ENCODE measurements at places on chromosomes 4 and X.

GRCh38 chr4:151408630-151409469, at the start of gene FHIP1A:
FHIP1A (plus strand) TSS chr4:151409176; CDS start chr4:151566260, 157,084 bp downstream.
- DNase-seq: peak; percentile 65

DNA sequence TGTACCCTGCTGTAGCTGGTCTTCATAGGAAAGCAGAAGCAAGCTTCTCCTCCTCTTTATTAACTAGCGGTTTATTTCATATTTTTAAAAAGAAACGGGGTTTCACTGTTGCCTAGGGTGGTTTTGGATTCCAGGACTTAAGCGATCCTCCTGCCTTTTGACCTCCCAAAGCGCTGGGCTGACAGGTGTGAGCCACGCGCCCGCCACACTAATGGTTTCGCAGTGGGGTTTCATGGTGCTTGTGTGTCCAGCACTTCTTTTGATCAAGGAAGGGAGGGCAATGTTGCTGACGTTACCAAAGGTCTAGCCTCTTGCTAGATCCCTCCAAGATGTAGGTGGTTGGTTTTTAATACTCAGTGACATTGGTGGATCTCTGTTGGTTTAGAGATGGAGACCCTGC, 1.4 kb downstream of the MAEA start:
- no peak for DNase-seq

- DNase-seq: no peak
These were observed 37.0 kb upstream of the NSG1 start for GRCh38 chr4:4349867-4350266.

DNA sequence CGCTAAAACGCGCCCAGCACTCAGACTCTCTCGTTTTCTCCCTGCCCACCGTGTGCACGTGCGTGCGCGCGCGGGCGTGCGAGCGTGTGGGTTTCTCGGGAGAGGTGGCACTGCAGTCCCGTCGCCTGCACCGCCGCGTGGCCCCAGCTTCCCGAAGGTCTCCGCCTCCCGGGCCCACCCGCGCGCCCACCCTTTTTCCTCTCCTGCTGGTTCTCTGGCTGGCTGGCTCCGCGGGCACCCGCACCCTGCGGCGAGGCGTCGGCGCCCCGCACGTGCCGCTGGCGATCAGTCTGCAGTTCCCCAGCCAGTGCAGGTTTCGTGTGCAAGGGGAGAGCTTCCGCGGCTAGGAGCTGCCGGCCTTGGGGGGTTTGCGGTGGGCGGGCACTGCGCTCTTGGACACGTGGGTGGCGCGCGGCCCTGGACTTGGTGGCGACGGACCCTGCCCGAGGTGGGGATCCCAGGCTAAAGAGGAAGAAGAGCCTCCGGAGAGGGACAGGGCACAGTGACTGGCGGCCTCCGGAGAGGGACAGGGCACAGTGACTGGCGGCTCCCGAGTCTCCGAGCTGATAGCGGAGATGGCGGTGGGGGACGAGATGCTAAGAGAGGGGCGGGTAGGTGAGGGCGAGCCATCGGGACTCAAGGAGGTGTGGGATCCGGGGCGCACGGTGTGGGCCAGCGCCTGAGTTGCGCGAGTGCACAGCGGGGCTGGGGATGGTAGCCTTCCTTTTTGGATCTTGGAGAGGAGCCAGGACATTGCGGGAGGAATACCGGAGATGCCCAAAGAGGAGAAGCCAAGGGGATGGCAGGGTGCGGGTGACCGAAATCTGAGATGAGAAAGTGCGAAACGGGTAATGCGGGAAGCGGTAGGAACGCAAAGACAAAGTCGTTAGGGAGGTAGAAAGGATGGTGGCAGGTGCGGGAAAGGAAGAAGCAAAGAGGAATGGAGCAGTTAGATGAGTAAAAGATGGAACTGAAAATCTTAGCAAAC, at the start of gene FAM184B:
Gene FAM184B (minus strand): TSS at position 322 of the 988 bp plus-strand sequence. CDS start 322 bp downstream, outside the sequence.
- DNase-seq: no peak

GRCh38 chr4:37747772-37748330, 61.7 kb upstream of the RELL1 start:
- no peak for DNase-seq

Measured in stimulated activated CD4-positive, alpha-beta T cell treated with anti-CD3 and anti-CD28 coated beads, Interleukin-15, amount 100 ng/mL, for 48 hours (primary cell).